ENCODE measurements at places on chromosomes 13 and 19.

DNA sequence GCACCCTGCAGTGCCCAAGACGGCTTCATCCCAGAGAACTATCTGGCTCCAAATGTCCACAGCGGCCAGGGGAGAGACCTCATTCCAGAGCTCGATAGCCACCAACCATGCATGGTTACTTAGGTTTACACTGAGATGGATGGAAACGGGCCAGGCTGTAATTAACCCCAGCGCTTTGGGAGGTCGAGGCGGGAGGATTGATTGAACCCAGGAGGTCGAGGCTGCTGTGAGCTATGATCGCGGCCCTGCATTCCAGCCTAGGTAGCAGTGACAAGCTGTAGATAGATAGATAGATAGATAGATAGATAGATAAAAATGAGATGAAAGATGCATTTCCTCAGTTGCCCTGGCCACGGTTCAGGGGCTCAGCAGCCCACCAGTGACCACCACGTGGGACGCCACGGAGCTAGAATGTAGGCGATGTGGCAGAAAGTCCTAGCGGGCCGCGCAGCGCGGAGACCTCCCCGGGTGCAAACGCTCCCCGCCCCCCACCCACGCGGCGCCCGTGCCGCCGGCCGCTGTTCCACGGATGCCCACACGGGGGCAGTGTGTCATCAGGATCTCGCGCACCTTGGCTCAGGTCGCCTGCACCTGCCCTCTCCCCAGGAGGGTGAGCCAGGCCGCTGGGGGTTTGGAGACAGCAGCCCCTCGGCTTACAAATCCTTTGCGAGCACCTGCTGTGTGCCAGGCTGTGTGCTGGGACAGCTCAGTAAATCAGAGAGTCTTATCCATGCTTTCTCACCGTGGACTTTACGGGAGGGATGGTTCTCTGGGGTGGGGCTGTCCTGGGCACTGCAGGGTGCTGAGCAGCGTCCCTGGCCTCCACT lies 13.5 kb upstream of the TLE5 start:
- H3K4me1 ChIP-seq: no peaks in the 10 kb centered on the region
- DNase-seq: peak; percentile 66

- no peak overlapping the region for H3K27ac ChIP-seq
- H3K4me3 ChIP-seq: no peak overlapping the region
- H3K36me3 ChIP-seq: no peaks in the 10 kb centered on the region
- H3K4me1 ChIP-seq: peaks cover 3% of the 10 kb centered on the region
Measured at GRCh38 chr13:90979059-90979458, 368.4 kb upstream of the MIR17HG start.

DNA sequence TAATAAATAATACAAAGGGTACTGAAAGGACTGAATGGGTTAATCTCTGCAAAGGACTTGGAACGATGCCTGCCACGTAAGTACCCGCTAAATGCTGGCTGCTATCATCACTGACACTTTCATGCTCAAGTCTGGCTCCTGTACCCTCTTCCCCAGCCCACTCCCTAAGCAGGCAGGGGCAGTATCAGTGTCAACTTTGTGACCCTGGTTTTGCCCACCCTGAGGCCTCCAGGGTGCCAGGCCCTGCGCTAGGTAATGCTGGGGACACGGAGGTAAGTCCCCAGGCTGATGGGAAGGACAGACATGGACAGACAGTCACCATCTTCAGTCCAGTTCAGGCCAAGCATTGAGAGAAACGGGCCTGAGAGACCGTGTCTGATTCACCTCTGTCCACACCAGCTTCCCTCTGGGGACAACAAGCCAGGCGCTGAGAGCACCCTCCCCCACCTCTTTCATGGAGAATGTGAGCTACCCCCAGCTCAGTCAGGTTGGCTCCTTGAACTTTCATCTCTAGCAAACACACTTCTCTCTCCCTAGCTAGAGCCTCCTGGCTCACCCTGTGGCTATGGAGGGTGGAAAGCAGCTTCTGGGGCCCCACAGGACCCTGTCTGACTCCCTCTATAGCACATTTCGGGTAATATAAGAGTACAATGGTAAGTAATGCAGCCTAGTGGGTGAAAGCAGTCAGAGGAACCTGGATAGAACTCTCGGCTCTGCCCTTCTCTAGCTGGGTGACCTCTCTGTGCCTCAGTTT lies 800 bp downstream of the ETFB start:
- no peak for DNase-seq
- peaks cover 18% of the 10 kb centered on the region for H3K4me1 ChIP-seq
- H3K4me3 ChIP-seq: peak overlapping the region; percentile 96
- H3K27me3 ChIP-seq: peaks cover 10% of the 10 kb centered on the region

DNA sequence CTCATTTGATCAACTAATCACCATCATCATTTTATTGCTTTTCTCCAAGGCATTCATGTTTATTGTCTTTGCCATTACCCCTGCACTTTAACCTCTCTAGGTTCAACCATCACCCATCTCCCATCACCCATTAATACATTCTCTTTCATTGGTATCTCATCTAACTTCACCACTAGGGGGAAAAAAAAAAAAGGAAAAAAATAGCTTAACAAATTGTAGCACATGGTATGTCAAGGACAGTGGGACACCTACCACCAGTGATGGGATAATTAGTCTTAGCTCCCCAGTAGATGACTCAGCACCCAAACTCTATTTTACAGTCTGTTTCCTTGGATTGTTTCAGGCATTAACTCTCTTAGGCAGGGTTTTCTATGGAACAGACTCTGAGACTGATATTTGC lies 1770.2 kb upstream of the MIR17HG start:
- no peaks in the 10 kb centered on the region for H3K36me3 ChIP-seq
- no peaks in the 10 kb centered on the region for H3K4me1 ChIP-seq
- no peaks in the 10 kb centered on the region for H3K27me3 ChIP-seq
- no peak overlapping the region for H3K27ac ChIP-seq
- no peak for DNase-seq

- H3K4me1 ChIP-seq: peaks cover 3% of the 10 kb centered on the region
- H3K4me3 ChIP-seq: no peak overlapping the region
- H3K27ac ChIP-seq: no peak overlapping the region
Measured at GRCh38 chr13:95182570-95183265, 118.5 kb downstream of the ABCC4 start.

DNA sequence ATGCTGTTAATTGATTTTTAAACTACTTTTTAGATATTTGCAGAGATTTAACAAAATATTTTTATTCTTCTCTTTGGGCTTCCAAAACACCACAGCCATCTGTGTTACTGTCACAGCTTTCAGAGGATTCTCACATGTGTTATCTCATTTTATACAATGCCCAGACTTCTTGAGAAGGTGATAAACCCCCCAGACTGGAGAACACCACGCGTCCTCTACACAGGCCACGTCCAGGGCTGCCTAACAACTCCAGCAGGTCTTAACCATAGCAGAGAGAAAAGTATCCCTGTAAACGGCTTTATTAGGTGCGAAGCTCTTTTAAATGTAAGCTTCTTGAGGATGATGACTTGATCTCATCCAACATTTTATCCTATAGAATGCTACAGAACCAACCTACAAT lies 2.0 kb downstream of the GPR183 start:
- no peak overlapping the region for H3K4me3 ChIP-seq
- H3K4me1 ChIP-seq: no peaks in the 10 kb centered on the region
- DNase-seq: no peak
- no peaks in the 10 kb centered on the region for H3K36me3 ChIP-seq
- no peaks in the 10 kb centered on the region for H3K27me3 ChIP-seq

DNA sequence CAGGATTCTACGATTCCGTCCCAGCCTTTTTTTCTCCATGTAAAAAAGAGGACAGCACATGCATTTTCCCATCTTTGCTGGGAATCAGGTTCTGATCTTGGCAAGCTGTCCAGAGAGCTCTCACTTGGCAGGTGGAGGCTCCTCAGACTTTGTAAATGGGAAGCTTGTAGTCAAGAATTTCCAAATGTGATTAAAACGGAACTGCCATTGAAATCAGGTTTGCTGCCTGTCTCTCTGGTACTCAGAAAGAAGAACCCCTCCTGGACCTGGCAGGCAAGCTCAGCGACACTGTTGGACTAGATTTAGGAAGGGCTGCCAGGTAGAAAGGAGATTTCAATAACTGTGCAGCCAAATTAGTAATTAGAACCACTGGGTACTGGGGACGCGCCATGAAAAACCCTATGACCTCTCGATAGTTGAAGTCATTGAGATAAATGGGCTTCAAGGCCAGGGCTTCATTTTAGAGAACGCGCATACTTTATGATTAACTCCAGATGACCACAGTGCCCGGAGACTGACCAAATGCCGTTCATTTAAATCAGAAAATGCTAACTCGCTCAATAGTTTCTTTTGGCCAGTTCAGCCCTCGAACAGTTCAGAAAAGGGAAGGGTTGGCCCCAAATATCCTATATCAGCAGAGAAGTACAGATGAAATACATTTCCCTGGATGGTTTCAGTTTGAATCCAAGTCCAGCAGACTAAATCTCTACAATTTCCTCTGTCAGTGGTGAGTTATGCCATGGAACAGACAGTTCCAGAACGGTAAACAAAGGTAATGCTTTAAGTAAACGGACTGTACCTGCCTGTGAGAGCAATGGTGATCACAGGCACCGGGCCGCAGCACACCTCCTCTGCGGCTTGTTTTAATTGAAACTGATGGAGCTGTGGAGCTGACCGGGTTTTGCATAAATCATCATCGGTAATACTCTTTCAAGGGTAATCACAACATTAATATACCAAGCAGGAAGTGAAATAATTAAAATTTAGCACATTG lies 517.4 kb downstream of the RFC3 start:
- no peak overlapping the region for H3K27ac ChIP-seq
- peaks cover 2% of the 10 kb centered on the region for H3K4me1 ChIP-seq
- H3K27me3 ChIP-seq: no peaks in the 10 kb centered on the region

- DNase-seq: no peak
- H3K27me3 ChIP-seq: no peaks in the 10 kb centered on the region
- peaks cover 13% of the 10 kb centered on the region for H3K36me3 ChIP-seq
- no peak overlapping the region for H3K4me3 ChIP-seq
- peaks cover 21% of the 10 kb centered on the region for H3K4me1 ChIP-seq
- H3K27ac ChIP-seq: no peak overlapping the region
Measured at GRCh38 chr13:46687810-46688209, 109.2 kb downstream of the ESD start.

GRCh38 chr13:40996426-40997092 lies 22.6 kb downstream of the ELF1 start:
- no peaks in the 10 kb centered on the region for H3K36me3 ChIP-seq
- no peak overlapping the region for H3K4me3 ChIP-seq
- H3K27me3 ChIP-seq: peaks cover 2% of the 10 kb centered on the region
- H3K4me1 ChIP-seq: peaks cover 11% of the 10 kb centered on the region

GRCh38 chr13:96346921-96347320 lies 257.0 kb downstream of the HS6ST3 start:
- no peaks in the 10 kb centered on the region for H3K4me1 ChIP-seq
- no peak overlapping the region for H3K27ac ChIP-seq
- no peak for DNase-seq
- H3K36me3 ChIP-seq: no peaks in the 10 kb centered on the region
- H3K4me3 ChIP-seq: no peak overlapping the region
- no peaks in the 10 kb centered on the region for H3K27me3 ChIP-seq

DNA sequence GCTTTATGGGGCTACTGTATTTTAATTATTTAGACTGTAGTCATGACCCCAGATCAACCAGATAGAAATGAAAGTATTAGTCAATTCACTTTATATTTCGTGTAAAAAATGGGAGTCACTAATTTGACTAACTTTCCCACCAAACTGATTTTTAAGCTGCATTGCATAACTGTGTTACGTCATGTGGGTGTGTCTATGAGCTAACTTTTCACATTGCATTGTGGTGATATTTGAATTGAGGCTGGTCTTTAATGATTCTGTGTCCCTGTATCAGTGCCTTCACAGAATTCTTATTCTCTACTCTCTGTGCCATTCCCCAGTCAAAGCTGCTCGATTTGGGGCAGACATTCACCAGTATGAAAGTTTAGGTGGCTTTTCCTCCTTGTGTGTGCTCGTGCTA lies 172.7 kb upstream of the MAB21L1 start:
- H3K4me3 ChIP-seq: peak overlapping the region; percentile 31
- no peaks in the 10 kb centered on the region for H3K36me3 ChIP-seq
- peaks cover 3% of the 10 kb centered on the region for H3K27me3 ChIP-seq
- peaks cover 17% of the 10 kb centered on the region for H3K4me1 ChIP-seq
- no peak for DNase-seq

All from endothelial cell (in vitro differentiated cells).